ENCODE measurements at places on chromosomes 6 and 20.

GRCh38 chr6:84093441-84094435, 60.2 kb downstream of the MRAP2 start:
- DNase-seq = no peak

DNA sequence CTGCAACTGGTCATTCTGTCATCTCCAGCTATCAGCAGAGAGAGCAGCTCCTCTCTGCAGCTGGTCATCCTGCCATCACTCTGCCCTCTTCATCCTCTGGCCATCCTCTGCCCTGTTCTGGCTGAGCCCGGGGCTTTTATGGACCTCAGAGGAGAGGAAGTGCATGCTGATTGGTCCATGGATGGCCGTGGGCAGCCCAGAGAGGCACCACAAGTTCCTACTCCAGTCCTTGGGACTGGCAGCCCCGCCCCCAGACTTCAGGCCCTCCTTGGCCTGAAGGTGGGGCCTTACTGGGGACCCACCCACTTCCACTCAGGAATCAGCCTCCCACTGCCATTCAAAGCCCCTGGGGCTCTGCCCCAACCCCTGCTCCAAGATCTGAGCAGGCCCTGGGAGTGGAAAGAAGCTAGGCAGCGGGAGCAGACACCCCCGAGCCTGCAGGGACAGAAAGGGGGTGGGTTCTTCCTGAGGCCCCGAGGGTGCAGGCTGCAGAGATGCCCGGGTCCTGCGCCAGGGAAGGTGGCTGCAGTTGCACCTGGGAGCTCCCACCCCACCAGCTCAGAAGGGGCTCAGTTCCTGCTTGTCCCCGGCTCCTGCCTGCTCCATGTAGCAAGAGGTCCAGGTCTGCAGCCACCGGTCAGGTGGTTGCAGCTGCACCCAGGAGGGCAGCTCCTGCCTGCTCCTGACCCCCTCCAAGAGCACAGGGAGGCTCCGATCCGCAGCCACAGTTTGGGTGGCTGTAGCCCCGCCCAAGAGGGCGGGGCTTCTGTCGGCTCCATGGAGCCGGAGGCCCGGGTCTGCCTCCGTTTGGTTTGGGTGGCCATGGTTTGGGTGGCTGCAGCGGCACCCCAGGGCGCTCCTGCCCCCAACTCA, 34.1 kb upstream of the HMGA1 start:
- peak; percentile 12 for DNase-seq

GRCh38 chr6:48889429-48889828, 573.6 kb downstream of the MMUT start:
- DNase-seq = no peak

GRCh38 chr20:50215926-50216325, 25.3 kb downstream of the CEBPB start:
- DNase-seq = no peak

GRCh38 chr20:53738945-53739798, 145.5 kb upstream of the ZNF217 start:
- DNase-seq = no peak

- DNase-seq = no peak
Observed at GRCh38 chr6:102309700-102310099, 916.2 kb downstream of the GRIK2 start.

GRCh38 chr6:73932866-73933265, 236.9 kb downstream of the CD109 start:
- DNase-seq = no peak

- no peak for DNase-seq
Observed at GRCh38 chr6:38638941-38639497, 710 bp downstream of the BTBD9 start.

GRCh38 chr6:26304797-26305640, 60.0 kb upstream of the BTN3A2 start:
- DNase-seq = peak; percentile 22

GRCh38 chr6:38436726-38437465, 202.8 kb downstream of the BTBD9 start:
- no peak for DNase-seq

DNA sequence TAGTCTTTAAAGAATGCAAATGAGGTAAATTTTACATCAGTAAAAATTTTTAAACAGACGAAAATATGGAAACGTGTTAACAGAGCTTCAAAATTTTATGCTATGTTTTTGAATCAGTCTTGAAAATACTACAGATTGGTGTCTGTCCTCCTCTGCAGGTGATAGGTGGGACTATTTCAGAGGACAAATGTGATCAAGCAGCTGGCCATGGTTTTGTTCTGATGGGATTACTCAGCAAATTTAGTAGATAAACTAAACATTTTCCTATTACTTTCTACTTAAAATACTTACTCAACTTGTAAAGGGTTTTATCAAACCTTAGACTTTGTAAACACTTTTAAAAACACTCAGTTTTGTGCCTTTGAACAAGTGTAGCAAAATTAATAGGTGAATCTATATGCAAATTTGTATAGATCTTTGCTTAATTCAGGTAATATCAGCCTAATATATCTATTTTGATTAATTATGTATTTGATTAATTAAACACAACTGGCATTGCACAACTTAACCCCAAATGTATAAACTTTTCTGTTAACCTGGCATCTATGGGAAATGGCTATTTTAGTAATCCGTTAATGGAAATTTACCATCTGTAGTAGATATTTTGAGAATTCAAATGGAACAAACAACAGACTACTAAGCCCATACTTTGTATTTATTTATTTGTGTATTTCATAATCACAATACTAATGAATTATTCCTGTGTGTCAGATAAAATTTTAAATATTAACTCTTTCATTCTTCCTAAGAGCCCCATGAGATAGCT, 22.5 kb downstream of the ADGRB3 start:
- DNase-seq = no peak

- DNase-seq = no peak
Observed at GRCh38 chr20:63281742-63282665, 9.4 kb downstream of the ARFGAP1 start.

Measured in NCI-H774 (cell line).